ENCODE measurements at places on chromosomes 12 and 14. TPM values are rescaled to one million over a fixed set of nuclear protein-coding genes. Genes with fewer than 3 reads are reported as not detected.

ADIPOR2 gene
- total RNA-seq, result 69.8 TPM

LMO3 gene
- 26.6 TPM for total RNA-seq

EPS8 gene
- 174 TPM for total RNA-seq

GYS2 gene
- 0.39 TPM for total RNA-seq

DNA sequence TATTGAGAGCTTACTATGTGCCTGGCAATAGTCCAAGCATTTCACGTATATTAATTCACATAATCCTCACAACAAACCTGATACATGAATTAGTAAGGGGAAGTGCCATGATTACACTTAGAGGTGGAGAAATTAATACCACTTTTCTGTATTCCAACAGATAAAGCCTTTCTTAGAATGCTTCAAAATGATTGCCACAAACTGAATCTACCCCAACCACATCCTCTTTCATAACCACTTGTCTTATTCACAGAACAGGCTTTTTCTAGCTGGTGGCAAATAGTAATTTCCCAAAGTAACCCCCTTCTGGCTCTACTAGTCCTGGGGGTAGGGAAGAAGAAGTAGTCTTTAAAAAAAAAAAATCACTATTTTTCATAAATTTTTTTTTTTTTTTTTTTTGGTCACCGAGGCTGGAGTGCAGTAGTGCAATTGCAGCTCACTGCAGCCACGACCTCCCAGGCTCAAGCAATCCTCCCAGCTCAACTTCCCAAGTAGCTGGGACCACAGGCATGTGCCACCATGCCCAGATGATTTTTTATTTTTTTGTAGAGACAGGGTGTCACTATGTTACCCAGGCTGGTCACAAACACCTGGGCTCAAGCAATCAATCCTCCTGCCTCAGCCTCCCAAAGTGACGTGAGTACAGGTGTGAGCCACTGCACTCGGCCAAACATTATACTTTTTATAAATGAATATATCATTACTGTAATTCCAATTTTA is 59.0 kb upstream of the ARID2 start:
- no peak for DNase-seq

- DNase-seq, result no peak
Measured at GRCh38 chr12:75011120-75011519, 198.5 kb downstream of the KCNC2 start.

DNA sequence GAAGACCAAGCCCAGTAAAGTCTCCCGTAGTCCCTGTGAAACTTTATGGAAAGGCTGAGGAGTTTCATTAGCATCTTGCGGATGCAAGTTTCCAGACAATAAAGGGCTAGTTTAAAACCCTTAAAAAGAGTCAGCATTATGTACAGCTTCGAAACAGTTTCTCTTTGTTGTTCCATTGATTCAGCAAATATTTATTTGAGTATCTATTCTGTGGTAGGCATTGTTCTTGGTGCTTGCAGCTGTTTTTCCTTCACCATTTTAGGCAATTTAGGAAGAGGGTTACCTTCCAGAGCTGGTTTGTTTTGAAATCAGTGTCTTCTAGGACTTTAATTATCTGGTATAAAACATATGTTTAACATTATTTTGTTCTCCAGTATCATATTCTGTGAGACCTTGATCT is 1.5 kb downstream of the SLIRP start:
- DNase-seq, result no peak

DNA sequence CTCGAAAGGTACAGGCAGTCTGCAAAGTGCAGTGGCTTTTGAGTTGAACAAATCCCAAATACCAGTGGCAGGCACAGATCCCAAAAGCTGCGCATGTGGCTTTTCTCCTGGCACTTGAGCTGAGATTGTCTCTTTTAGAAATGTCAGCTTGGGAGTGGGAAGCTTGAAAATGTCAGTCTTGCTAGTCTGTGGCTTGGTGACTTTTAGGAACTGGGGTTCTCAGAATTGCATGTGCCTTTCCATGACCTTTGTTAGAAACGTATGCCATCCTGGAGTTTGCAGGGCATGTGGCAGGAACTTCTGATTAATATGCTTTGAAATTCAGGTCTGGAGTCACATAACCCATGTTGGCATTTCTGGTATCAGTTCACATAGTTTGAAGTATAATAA is 182.1 kb downstream of the CHST11 start:
- DNase-seq, result no peak

Measured in tibial nerve (tissue), 4 donors.